Calu3 (cell line): ENCODE measurements at places on chromosomes 6 and 20. TPM values are rescaled to one million over a fixed set of nuclear protein-coding genes. Genes with fewer than 3 reads are reported as not detected.
A peak's percentile ranks its signal among the peaks of the same experiment; 100 is the strongest.

DNA sequence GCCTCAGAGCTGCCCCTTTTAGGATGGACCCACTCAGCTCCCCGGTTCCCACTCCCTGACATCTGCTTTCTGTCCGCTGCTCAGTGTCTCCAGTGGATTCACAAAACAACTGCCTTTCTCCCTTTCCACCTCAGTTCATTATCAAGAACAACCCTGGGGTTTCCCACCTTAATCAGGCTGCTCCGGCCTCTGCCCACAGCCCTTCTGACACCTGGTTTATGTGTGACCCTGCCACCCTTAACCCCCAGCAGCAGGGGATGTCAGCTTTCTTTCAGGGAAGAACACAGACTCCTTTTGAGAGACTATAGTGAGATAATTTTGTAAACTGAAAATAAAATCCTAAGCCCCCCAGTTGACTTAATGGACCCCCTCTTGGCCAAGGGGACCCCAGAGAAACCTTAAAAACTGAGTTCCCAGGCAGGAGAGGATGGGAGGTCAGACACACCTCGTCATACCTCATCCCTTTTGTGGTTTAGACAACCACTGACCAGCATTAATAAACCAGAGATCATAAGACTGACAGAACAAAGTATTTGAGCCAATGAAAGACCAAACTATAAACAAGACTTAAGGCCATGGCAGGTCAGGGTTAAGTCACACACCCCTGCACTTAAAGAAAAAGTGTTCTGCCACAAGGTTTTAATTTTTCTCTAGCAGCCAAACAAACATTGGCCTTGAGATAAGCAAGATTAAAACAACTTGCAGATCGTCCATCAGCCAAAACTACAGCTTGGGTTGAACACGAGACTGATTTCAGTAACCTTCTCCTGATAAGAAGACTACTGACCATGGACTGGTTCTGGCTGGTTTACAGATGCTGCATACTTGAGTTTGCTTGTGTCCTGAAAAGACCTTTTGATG, 42.4 kb upstream of the DDR1 start:
- H3K27ac ChIP-seq, result no peak overlapping the region
- H3K27me3 ChIP-seq, result no peaks in the 10 kb centered on the region
- no peak overlapping the region for H3K4me3 ChIP-seq
- no peak for DNase-seq

- no peaks in the 10 kb centered on the region for H3K36me3 ChIP-seq
- DNase-seq, result no peak
- no peak overlapping the region for H3K27ac ChIP-seq
Observed at GRCh38 chr6:40344566-40345167, 242.5 kb downstream of the LRFN2 start.

- no peak overlapping the region for H3K4me3 ChIP-seq
- H3K36me3 ChIP-seq, result peaks cover 14% of the 10 kb centered on the region
- no peak overlapping the region for H3K27ac ChIP-seq
- DNase-seq, result no peak
Observed at GRCh38 chr6:111673937-111674336, 68.3 kb upstream of the TRAF3IP2 start.

GRCh38 chr20:57672164-57672563, 37.7 kb downstream of the PMEPA1 start:
- H3K27ac ChIP-seq, result peak overlapping the region; percentile 97
- no peak overlapping the region for H3K4me3 ChIP-seq
- no peak for DNase-seq
- H3K27me3 ChIP-seq, result no peaks in the 10 kb centered on the region
- H3K36me3 ChIP-seq, result peaks cover 100% of the 10 kb centered on the region

Gene STX11
- 0.24 TPM in 1 of 2 replicates, not detected in the other for total RNA-seq

DNA sequence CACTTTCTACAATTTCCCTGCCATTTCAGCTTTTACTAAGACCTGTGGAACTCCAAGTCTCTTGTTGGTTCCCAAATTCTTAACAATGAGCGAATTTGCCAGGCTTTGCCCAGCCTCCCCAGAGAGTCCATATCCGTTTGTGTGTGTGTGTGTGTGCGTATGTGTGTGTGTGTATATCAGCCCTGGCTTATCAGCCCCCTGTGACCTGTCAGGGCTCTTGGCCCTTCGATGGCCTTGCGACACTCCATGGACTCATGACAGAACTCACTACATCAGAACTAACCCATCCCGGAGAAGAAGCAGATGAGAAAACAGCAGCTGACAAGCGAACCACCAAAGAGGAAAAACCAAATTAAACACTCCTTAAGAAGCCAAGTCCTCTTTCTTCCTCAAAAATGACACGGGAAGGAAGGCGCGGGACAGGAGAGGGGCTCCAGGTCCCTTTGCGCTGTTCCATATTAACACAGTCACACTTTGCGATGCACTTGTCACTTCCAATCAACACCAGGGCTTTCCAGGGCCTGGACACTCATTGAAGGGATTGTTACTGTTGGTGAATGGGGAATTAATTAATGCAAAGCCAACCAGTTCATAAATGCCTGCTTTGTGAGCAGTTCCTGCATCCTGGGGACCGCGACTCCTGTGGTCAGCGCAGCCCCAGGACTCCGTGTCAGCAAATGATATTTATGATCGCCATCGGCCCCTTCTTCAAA, 524.0 kb downstream of the CD83 start:
- no peaks in the 10 kb centered on the region for H3K27me3 ChIP-seq
- no peak for DNase-seq
- peaks cover 5% of the 10 kb centered on the region for H3K36me3 ChIP-seq
- H3K4me3 ChIP-seq, result no peak overlapping the region

DNA sequence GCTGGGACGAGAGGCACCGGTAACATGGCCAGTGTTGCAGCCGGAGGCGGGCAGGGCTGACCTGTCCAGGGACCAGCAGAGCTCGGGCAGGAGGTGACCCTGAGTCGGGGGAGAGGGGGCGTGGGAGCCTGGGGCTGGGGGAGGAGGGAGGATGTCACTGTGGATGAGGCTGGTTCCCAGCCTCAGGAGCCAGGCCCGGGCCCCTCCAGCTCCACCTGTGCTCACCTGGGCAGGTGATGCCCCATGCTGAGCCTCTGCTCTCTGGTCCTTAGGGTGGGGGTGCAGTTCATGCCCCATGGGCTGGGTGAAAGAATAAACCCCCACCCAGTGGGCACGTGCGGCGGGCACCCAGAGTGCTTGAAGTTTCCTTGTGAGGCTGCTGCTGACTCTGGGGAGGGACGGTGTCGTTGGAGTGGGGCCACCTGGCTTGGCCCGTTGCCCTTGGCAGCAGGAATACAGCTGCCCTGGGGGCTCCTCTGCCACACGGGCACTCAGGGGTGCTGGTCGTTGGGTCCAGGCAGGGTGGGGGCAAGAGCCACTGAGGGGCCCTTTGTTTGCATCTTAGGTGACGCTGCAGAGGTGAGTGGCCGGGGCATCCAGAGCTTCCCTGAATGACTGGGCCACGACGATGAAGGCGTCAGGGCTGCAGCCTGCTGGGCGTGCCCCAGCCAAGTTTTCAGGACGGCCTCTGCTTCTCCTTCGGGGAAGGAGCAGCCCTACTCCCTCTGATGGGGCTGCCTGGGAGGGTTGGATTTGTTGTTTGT, 24.7 kb upstream of the BHLHE23 start:
- DNase-seq, result no peak

- H3K27me3 ChIP-seq, result no peaks in the 10 kb centered on the region
- no peak overlapping the region for H3K4me3 ChIP-seq
- peaks cover 8% of the 10 kb centered on the region for H3K4me1 ChIP-seq
- no peaks in the 10 kb centered on the region for H3K36me3 ChIP-seq
- no peak for DNase-seq
Observed at GRCh38 chr6:80259118-80259517, 152.6 kb downstream of the BCKDHB start.

Gene RSPH9
- total RNA-seq, result 0.15 and 0.19 TPM in 2 replicates

GRCh38 chr6:28125401-28125800, 992 bp downstream of the ZSCAN16 start:
- H3K36me3 ChIP-seq, result peaks cover 25% of the 10 kb centered on the region
- peak overlapping the region; percentile 85 for H3K4me3 ChIP-seq
- H3K27ac ChIP-seq, result peak overlapping the region; percentile 48
- no peaks in the 10 kb centered on the region for H3K27me3 ChIP-seq
- DNase-seq, result no peak

DNA sequence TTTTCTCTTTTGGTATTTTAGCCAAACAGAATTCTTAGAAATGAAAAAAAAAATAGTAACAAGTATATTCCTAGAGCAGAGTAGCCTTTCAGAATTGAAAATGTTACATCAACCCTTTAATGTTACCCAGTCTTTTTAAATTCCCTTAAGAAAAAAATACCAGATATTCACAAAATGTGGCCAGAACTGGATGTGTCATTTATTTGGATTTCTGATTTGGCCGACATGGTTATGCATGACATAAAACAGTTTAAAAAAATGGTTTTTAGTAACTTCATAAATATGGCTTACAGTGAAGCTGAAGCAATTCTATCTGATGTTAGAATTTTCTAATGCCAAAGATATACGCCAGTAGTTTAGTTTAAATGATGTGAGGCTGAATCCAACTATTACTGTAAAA, 112.0 kb downstream of the ATXN1 start:
- H3K27ac ChIP-seq, result no peak overlapping the region
- H3K4me1 ChIP-seq, result peaks cover 10% of the 10 kb centered on the region
- no peak overlapping the region for H3K4me3 ChIP-seq
- DNase-seq, result no peak
- no peaks in the 10 kb centered on the region for H3K27me3 ChIP-seq
- H3K36me3 ChIP-seq, result no peaks in the 10 kb centered on the region

Gene ZSCAN16
- 14.2 and 15.9 TPM in 2 replicates for total RNA-seq

Gene RAET1L
- total RNA-seq, result 1.3 and 2.3 TPM in 2 replicates

Gene ZKSCAN8
- 23.2 and 27.5 TPM in 2 replicates for total RNA-seq

Gene LAMA5
- 740 and 763 TPM in 2 replicates for total RNA-seq

DNA sequence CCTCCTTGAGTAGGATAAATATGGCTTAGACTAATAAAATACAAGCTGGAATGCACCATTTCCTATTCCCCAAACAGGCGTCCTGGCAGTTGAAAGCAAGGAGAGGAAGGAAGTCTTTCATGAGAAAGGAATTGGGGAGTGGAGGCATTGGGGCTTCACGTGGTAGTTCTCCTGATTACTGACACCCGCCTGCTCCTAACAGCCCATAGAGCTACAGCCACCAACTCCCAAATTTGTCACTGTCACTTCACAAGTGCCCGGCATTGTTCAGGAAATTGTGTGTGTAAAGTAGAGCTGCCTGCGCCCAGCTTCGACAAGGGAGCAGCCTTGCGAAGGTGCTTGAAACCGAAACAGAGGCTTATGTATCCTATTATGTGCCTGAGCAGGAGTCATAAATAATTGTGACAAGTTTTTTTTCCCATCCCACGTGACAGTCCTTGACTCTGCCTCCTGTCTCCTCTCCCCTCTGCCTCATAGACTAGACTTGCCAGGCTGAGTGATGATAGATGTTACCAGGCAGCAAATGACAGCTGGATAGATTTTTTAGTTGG, 301.7 kb upstream of the ZFP64 start:
- no peaks in the 10 kb centered on the region for H3K27me3 ChIP-seq
- DNase-seq, result no peak
- H3K4me3 ChIP-seq, result no peak overlapping the region

- H3K4me3 ChIP-seq, result no peak overlapping the region
- H3K36me3 ChIP-seq, result no peaks in the 10 kb centered on the region
- H3K4me1 ChIP-seq, result no peaks in the 10 kb centered on the region
- H3K27me3 ChIP-seq, result no peaks in the 10 kb centered on the region
- H3K27ac ChIP-seq, result no peak overlapping the region
- no peak for DNase-seq
Observed at GRCh38 chr6:168864541-168865460, 388.8 kb downstream of the THBS2 start.

DNA sequence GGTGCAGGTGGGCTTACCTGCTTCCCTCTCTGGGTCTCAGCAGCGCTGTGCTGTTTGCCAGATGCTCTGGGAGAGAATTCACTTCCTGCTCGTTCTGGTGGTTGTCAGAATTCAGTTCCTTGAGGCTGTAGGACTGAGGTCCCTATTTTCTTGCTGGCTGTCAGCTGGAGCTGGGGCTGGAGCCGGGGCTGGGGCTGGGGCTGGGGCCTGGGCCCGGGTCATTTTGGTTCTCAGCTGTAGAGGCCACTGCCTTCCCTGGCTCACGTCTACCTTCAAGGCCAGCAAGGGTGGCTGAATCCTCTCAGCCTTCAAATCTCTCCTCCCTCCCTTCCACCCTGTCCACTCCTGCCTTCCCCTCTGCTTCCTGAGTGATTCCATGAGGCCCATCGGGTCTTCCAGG, 16.8 kb upstream of the PHACTR3 start:
- H3K4me3 ChIP-seq, result no peak overlapping the region
- H3K36me3 ChIP-seq, result no peaks in the 10 kb centered on the region
- no peak for DNase-seq
- no peaks in the 10 kb centered on the region for H3K4me1 ChIP-seq

- DNase-seq, result no peak
- no peaks in the 10 kb centered on the region for H3K27me3 ChIP-seq
- H3K36me3 ChIP-seq, result no peaks in the 10 kb centered on the region
- no peak overlapping the region for H3K27ac ChIP-seq
Observed at GRCh38 chr6:110674096-110674495, 141.2 kb downstream of the CDK19 start.

GRCh38 chr20:5192570-5193431, 66.0 kb downstream of the CDS2 start:
- no peaks in the 10 kb centered on the region for H3K4me1 ChIP-seq
- H3K4me3 ChIP-seq, result no peak overlapping the region
- peaks cover 13% of the 10 kb centered on the region for H3K36me3 ChIP-seq
- no peak for DNase-seq
- no peaks in the 10 kb centered on the region for H3K27me3 ChIP-seq

- no peaks in the 10 kb centered on the region for H3K36me3 ChIP-seq
- peaks cover 12% of the 10 kb centered on the region for H3K4me1 ChIP-seq
- no peak overlapping the region for H3K4me3 ChIP-seq
- H3K27me3 ChIP-seq, result no peaks in the 10 kb centered on the region
Observed at GRCh38 chr20:8812817-8813216, 256.1 kb upstream of the PLCB4 start.
